Smooth muscle cell of the umbilical artery (primary cell): ENCODE measurements at places on chromosomes 3 and 15. TPM values are rescaled to one million over a fixed set of nuclear protein-coding genes. Genes with fewer than 3 reads are reported as not detected.

MAGI1 gene
- total RNA-seq: 28.2 and 51.1 TPM in 2 replicates

ZBTB38 gene
- 94.7 and 153 TPM in 2 replicates for total RNA-seq

PHLDB2 gene
- 61.5 and 122 TPM in 2 replicates for total RNA-seq

SLC28A1 gene
- not detected in 2 replicates for total RNA-seq

GPR27 gene
- not detected in 2 replicates for total RNA-seq

MST1R gene
- 0.14 and 0.30 TPM in 2 replicates for total RNA-seq

PLAAT1 gene
- total RNA-seq: 0.23 and 1.8 TPM in 2 replicates
